Sigmoid colon (tissue), 7 donors: ENCODE measurements at places on chromosomes 7 and 10.

GRCh38 chr7:48176356-48176893 is 5.2 kb downstream of the ABCA13 start:
- DNase-seq = no peak

DNA sequence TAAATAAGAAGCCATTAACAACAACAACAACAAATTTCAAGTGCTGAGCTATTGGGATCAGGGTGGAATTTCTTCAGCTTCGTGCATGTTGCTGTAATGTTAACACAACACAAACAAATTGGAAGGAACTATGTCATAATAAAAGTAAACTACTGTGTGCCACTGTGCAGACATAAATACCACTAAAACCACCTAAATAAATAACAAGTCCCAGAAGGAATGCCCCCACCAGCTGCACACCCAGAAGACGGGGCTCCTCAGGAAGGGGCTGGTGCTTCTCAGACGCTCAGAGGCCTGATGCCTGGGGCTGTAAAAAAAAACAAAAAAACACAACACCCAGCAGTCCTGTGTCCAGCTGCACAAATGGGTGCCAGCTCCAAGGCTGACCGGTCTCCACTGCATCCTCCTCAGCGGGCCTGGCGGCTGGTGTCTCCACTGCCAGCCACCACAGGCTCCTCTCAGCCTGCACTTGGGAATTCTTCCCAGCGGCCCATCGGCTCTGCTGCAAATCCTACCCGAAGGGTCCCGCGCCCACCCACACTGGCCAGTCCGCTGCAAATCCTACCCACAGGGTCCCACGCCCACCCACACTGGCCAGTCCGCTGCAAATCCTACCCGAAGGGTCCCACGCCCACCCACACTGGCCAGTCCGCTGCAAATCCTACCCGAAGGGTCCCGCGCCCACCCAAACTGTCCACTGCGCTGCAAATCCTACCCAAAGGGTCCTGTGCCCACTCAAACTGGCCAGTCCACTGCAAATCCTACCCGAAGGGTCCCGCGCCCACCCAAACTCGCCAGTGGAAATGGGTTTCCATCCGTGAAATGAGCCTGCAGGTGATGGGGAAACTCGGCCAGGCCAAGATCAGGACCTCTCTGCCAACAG is 35.8 kb upstream of the DNAAF5 start:
- peak; percentile 54 for DNase-seq

GRCh38 chr7:149818536-149818840 is 19.7 kb upstream of the ZNF862 start:
- DNase-seq = no peak

- no peak for DNase-seq
Observed at GRCh38 chr10:18325889-18326531, 185.8 kb downstream of the CACNB2 start.

DNA sequence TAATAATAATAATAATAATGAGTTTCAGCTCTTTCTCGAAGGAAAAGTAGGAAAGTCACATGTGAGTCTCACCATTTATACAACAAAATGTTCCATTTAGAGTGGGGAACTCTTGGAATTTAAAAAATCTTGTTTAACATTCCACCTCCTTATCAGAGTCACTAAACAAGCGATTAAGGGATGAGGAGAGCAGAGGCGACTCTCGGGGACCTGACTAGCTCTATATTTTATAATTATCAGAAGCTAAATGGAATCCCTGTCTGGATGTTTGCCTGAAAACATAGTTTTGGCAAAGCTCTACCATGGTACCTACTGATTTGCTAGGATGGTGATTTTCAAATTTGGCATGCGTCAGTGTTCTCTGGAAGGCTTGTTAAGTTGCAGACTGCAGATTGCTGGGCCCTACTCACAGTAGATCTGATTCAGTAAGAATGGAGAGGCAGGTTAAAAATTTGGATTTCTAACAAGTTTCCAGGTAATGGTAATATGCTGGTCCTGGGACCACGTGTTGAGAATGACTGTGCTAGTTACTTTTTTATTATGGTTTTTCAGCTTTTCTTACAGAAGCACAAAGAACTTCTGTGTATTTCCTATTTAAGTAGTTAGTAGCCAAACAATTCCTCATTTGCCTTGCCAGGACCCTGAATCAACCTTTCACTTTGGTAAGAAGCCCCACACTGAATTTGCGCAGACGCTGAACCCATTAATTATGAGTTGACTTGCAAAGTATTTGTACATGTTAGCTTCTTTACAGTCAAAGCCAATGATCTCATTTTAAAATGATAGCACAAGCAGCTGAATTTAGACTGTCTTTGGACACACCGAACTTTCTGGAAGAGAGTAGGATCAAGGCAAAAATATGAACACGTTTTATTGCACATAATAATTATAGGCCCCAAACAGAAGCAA is 39.5 kb downstream of the CPED1 start:
- no peak for DNase-seq

- no peak for DNase-seq
Observed at GRCh38 chr7:105990141-105990540, 27.1 kb downstream of the CDHR3 start.

DNA sequence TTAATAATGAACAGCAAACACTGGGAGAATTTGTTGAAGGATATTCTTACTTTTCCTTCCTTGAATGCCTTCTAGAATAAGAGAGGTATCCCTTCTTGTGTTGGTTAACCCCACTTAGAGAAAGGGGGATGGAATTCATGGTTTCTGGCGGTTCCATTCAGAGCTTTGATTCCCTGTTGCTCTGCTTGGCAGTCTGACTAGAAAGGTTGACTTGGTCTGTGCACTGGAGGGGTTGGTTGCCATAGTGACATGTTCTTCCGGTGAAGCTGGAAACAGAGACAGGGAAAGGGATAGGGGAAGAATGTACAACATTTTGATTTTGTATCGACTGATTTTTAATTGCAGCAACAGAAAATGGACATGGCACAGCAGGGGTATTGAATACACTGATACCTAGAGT is 2.5 kb downstream of the TMEM178B start:
- DNase-seq = no peak

DNA sequence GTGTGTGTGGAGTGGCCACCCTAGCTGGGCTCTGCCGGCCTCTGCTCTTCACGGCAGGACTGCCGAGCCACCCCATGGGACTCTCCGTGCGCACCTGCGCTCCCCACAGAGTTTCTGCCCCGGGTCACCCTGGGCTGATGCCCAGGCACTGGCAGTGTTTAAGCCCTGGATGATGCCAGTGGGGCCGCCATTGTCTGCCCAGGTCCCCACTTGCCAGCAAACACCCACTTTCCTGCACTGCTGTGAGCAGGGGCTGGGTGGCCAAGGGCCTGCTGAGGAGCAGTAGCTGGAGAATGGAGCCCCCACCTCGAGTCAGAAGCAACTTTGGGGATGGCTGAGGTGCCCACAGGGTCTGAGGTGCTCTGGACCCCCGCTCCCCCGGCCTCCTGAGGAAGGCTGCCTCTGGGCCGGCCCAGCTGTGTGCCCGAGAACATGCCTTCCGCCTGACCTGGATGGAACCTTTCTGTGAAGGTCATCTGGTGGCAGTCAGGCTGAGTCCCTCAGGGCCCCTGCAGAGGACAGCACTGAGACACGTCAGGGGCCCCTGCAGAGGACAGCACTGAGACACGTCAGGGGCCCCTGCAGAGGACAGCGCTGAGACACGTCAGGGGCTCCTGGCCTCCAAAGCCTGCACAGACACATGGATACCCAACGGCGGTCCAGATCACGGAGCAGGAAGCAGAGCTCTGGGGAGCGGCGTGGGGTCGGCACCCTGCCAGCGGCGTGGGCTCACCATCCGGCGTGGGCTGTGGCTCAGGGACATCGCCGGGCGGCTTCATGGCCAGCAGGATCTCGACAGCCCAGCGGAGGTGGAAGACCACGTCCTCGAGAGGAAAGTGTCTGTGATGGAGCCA is 62.0 kb downstream of the CFAP46 start:
- DNase-seq = peak; percentile 54

GRCh38 chr10:51716981-51717380 is 17.6 kb upstream of the CSTF2T start:
- no peak for DNase-seq

DNA sequence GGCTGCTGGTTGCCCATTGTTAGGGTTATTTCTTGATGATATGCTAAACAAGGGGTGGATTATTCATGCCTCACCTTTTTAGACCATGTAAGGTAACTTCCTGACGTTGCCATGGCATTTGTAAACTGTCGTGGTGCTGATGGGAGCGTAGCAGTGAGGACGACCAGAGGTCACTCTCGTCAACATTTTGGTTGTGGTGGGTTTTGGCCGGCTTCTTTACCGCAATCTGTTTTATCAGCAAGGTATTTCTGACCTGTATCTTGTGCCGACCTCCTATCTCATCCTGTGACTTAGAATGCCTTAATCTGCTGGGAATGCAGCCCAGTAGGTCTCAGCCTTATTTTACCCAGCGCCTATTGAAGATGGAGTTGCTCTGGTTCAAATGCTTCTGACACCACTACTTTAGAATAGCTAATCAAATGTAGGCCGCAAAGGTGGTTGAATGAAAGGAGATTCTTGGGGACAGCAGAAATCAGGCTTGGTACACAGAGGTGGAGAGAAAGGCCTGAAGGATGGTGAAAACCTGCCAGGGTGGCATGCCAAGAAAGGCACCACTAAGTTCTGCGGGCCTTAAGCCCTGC is 17.9 kb upstream of the SMO start:
- DNase-seq = no peak

GRCh38 chr10:62380016-62380415 is 5.8 kb downstream of the ZNF365 start:
- DNase-seq = no peak

DNA sequence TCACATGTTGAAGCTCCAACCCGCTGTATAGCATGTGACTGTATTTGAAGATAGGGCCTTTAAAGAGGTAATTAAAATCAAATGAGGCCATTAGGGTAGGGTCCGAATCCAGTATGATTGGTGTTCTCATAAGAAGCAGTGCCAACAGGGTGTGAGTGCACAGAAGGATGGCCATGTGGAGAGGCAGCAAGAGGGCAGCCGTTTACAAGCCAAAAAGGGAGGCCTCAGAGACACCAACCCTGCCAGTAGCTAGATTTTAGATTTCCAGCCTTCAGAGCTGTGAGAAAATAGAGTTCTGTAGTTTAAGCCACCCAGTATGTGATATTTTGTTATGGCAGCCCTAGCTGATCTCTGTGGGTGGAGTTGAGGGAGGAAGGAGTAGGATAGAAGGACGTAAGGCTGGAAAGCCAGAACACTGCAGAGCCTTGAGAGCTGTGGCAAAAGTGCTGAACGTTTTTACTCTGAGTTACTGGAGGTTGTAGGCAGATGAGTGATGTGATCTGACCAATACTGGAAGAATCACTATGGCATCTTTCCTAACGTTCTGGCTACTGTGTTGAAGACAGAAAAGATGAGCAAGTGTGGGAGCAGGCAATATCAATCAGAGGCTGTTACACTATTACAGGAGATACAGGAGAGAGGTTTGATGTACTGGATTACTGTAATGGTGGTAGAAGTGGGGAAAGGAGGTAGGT is 334.9 kb downstream of the ELMO1 start:
- DNase-seq = no peak

DNA sequence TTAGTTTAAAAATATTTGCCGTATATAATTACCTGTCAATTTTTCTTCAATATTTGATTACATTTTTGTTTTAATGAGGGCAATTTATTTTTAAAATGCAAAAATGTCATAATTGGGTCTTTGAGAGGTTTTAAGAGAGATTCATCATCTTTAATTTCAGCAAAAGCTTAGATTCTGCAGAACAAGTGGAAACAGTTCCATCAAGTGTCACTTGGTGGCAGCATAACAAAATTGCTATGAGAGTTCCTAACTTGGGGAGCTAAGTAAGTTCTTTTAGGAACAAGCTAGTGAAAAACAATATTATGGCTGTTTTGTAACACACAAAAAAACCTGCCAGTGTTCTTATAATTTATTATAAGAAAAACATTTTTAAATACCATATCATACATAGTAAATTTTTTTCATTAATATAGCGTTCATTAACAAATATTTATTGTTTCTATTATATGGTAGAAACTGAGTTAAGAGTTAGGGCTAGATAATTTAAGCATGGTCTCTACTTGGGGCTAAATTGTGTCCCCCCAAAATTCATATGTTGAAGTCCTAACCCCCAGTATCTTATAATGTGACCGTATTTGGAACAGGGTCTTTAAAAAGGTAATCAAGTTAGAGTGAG is 155.2 kb downstream of the MAGI2 start:
- no peak for DNase-seq

GRCh38 chr10:34862892-34863291 is 47.8 kb upstream of the PARD3 start:
- DNase-seq = peak; percentile 20

DNA sequence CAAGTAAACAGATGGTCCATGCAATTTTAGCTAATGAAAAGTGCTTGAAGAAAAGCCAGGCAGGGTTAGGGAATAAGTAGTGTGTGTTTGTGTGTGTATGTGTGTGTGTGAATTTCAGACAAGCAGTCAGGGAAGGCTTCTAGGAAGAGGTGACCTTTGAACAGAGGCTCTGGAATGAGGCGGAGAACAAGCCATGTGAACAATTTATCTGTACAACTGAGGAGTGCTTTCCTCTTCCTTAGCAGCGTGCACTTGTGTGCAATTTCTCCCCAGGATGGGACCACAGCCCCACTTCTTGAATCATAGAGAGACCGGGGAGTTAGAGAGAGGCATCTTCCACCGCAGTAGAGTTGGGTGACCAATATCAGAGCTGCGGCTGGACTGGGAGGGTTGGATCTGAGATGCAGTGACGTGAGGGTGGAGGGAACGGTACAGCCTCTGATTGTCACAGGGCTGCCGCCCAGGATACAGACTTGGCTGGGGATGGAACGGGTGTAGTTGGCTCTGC is 69.2 kb upstream of the FAM171A1 start:
- DNase-seq = no peak

DNA sequence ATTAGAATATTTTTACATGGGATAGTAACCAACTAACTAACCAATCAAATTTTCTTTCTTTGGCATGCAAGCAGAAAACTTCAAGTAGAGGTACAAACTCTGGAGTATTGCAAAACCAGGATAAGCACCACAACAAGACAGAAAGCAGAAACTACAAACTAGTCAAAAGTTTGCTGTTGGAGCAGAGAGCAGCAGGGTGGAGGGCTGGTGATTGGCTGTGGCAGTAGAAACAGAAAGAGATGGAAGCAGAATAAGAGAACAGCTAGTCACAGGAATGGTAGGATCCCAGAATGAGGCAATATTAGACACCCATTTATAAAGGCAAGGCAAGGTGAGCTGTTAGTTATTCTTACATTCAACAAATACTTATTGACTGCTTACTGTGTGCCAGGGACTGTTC is 6.8 kb upstream of the MACC1 start:
- DNase-seq = no peak

GRCh38 chr10:120460776-120461175 is 3.7 kb downstream of the PLPP4 start:
- no peak for DNase-seq

- DNase-seq = no peak
Observed at GRCh38 chr10:44516891-44517290, 132.0 kb upstream of the CXCL12 start.

GRCh38 chr7:26183545-26184280 is 16.8 kb downstream of the HNRNPA2B1 start:
- no peak for DNase-seq
